ENCODE measurements at places on chromosomes 4 and X. TPM values are rescaled to one million over a fixed set of nuclear protein-coding genes. Genes with fewer than 3 reads are reported as not detected.
A peak's percentile ranks its signal among the peaks of the same experiment; 100 is the strongest.

XK gene
- 4.9 TPM for total RNA-seq

ZNF185 gene
- total RNA-seq: 4.0 TPM

FDCSP gene
- not detected for total RNA-seq

DNA sequence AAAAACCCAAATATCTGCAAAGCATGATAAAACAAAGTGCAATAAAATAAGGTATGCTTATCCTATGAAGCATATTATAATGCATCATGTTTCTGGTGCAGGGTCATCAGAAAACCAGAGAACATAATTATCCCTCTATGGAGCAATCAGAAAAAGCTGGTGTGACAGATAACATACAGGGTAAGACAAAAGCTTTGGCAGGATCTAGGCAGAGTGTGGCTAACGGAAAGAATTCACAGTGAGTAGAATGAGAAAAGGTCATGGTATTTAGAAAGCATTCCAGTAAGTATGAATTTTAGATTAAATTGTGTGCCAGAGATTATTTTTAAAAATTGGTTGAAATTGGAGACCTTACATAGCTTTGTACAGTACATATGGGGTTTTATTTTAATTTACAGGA, 29.0 kb upstream of the UGT2B4 start:
- DNase-seq: no peak

GRCh38 chr4:3017504-3017903, 54.1 kb downstream of the GRK4 start:
- no peak for DNase-seq

DNA sequence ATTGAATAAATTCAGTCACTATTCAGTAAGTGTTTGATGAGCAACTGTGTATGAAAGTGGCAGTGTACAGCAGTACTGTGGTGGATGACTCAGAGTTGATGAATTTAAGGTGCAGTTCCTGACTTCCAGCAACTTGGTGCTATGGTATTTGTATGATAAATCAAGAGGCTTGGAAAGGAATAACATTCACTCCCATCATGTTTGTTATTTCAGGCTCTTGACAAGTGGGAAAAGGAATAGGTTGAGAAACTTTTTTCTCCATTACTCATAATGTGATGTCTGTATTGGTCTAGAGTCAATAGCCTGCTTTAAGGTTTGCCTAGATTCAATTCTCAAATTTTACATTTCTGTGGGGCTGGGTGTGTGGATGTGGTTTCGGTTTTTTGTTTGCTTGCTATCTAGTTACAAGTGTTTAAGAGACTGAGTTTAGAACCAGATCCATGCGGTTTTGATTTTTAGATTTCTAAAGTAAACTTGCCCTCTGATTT, 35.1 kb upstream of the CYP2U1 start:
- DNase-seq: peak; percentile 86

Data from HT-29 (cell line).